ENCODE measurements at places on chromosomes 12 and 14.

DNA sequence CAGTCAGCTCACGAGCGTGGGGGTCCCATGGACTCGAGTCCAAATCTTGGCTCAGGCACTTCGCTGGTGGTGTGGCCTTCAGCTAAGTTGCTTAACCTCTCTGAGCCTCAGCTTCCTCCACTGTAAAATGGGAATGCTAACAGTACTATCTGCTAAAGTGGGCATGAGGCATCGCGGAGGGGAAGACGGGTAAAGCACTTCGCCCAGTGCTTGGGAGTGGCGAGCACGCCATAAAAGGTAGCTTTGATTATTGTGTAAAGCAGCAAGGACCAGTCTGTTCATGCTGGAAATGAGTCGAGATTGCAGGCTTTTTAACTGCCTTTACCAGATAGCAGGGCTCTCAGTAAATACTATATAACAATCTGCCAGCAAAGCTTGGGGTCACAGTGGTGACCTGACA lies 24.5 kb downstream of the HRK start:
- DNase-seq = no peak

- DNase-seq = no peak
These were observed 140.0 kb downstream of the DAD1 start for GRCh38 chr14:22448905-22449599.

DNA sequence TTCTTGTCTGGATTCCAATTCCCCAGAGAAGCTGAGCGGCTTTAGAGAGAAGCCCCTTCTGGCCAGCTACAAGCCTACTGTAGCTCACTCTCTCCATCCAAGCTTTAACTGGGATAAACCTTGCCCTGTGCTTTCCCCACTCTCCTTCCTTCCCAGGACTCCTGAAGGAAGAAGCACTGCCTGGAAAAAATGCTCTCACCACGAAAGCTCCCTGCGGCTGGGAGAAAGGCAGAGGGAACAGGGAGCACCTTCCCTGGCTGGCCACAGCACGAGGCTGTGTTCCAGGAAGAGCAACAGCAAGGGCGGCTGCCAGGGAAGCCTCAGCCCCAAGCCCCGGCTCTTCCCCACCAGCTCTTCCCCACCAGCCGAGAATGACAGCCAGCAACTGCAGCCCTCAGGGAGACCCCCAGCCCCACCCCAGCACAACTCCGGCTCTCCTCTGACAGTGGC lies 40.8 kb upstream of the PNMA1 start:
- DNase-seq = no peak

GRCh38 chr12:9740106-9740750 lies 7.3 kb upstream of the CLECL1 start:
- DNase-seq = no peak

GRCh38 chr12:11688379-11688778 lies 38.9 kb downstream of the ETV6 start:
- DNase-seq = no peak

DNA sequence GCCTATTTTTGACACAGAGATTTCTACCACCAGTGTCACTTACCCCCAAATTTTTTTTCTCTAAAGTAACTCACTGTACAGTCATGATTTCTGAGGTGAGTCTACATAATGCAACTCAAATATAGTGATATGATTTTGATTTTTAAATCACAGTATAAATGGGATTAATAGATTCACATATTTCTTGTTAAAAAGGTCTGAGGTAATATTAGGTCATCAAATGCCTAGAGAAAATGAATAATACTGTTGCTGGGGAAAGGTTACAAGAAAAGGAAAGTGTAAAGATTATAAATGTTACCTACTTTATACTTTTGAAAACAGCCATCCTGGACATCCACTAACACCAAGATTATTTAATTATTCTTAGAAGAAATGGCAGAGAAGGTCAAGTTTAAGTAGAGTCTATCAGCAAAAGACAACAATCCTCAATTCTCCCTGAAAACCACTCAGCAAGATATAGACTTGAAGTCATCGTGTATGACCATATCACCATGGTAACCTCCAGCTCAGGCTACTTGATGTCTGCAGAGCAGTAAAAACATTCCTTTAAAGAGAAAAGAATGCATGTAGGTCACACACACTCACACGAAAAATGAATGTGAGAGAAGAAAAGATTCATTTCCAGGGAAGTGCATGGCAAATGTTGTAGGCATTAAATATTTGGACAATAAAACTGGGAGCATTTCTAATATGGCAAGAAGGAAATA lies 58.7 kb downstream of the CCDC59 start:
- no peak for DNase-seq

- DNase-seq = no peak
These were observed 20.4 kb upstream of the RNF212B start for GRCh38 chr14:23217032-23218020.

DNA sequence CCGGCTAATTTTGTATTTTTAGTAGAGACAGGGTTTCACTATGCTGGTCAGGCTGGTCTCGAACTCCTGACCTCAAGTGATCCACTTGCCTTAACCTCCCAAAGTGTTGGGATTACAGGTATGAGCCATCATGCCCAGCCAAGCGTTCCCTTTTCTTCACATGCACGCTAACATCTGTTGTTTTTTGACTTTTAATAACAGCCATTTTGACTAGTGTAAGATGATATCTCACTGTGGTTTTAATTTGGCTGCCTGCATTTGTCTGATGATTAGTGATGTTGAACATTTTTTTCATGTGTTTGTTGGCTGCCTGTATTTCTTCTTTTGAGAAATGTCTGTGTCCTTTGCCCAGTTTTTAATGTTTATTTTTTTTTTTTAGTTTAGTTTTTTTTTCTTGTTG lies 10.2 kb upstream of the YARS2 start:
- DNase-seq = no peak

DNA sequence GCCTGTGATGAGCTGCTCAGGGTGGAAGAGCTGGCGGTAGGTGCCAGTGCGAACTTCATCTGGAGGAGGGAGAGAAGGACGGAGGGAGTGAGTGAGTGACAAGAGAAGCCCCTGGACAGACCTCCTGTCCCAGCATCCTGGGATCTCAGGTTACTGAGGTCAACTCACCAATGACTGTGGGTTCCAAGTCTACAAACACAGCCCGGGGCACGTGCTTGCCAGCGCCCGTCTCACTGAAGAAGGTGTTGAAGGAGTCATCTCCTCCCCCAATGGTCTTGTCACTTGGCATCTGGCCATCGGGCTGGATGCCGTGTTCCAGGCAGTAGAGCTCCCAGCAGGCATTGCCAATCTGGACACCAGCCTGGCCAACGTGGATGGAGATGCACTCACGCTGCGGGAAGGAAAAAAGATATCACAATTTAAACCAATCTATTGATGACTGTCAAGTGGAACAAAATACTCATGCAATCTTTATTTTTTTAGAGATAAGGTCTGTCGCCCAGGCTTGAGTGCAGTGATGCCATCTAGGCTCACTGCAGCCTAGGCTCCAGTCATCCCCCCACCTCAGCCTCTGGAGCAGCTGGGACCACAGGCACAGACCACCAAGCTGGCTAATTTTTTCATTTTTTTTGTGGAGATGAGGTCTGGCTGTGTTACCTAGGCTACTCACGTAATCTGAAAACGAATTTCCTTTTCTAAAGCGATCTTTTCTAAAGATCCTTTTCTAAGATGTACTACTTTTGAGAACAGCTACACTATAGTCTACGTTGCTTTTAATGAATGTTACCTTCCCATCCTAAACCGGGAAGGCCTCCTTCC lies 1.7 kb downstream of the TUBA1B start:
- DNase-seq = no peak

- DNase-seq = no peak
These were observed 3.5 kb upstream of the ASB8 start for GRCh38 chr12:48160807-48161206.

DNA sequence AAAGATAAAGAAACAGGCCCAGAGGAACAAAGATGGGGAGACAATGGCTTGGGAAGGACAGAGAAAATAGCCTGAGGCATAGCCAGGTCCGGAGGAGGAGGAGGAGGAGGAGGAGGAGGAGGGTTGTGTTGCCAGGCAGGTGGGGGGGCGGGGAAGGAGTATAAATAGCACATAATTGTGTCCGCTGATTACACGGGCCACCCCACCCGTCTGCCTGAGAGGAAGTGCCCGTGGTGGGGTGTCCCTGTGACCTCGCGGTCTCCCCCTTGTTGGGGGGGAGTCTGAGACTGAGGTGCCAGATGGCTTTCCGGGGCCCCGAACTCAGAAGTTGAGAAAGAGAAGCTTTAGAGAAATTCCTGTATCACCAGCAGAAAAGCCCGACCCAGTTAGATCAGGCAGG lies 1.9 kb upstream of the SP7 start:
- no peak for DNase-seq

DNA sequence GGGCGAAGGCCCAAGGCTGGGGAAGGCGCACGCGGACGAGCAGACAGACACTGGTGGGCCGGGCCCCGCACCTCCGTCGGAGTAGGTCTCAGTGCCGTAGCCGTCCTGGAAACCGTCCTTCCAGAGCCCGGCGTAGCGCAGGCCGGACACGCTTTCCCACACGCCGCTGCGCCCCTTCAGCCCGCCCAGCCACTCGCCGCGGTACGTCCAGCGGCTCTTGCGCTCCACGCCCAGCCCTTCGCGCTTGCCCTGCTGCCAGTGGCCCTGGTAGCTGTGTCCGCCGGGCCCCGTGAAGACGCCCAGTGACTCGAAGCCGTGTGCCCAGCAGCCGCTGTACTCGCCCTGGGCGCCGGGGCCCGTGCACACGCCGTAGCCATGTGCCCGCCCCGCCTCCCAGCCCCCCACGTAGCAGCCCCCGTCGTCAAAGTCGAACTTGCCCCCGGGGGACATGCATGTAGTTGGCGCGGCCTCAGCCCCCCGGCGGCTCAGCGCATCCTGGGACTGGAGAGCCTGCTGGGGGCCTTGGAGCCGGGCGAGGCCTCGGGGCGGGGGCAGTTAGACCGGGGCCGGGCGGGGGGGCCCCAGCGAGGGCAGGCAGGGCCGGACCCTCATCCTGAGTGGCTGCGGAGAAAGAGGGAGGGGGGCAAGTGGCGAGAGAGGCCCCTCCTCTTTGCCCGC lies 1.4 kb downstream of the JPH4 start:
- no peak for DNase-seq

GRCh38 chr12:114245555-114245954 lies 160.4 kb downstream of the TBX5 start:
- no peak for DNase-seq

- no peak for DNase-seq
These were observed 127.6 kb upstream of the GSC start for GRCh38 chr14:94897561-94897960.

- no peak for DNase-seq
These were observed 153.2 kb upstream of the ABCD2 start for GRCh38 chr12:39772821-39773259.

GRCh38 chr14:76375947-76376404 lies at the start of gene ESRRB:
TSS of gene ESRRB (plus strand) at chr14:76376137. CDS start at chr14:76376402, 265 bp downstream.
- DNase-seq = peak; percentile 58

DNA sequence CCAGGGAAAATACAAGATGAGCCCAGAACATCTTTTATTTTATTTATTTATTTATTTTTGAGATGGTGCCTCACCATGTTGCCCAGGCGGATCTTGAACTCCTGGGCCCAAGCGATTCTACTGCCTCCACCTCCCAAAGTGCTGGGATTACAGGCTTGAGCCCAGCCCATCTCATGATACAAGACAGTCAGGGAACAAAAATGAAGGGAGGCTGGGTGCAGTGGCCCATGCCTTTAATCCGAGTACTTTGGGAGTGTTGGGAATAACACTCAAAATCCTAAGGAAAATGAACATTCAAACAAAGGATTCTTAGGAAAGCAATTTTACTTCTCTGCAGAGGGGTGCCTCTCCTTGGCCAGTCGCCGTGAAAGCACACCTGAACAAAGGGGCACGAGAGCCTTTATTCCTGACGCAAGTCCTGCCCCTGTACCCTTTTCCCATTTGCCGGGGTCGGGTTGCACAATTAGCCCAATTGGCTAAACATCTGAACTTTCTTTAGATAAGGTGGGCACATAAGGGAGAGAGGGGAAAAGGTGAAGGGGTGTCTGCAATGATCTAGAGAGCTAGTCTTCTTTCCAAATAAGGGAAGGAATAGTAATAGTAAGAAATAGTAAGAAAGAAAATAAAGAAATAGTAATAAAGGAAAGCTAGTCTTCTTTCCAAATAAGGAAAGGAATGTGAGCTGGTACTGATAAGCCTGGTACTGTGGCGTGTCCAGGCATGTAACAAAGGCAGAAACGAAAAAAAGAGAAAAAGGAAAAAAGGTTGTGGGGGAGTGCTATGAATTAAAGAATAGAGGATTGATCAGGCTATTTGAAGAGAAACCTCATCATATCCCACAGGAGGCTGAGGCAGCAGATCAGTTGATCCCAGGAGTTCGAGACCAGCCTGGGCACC lies 13.4 kb downstream of the NCAPD2 start:
- no peak for DNase-seq

- no peak for DNase-seq
These were observed 38.6 kb downstream of the DLK1 start for GRCh38 chr14:100765296-100765695.

- DNase-seq = no peak
These were observed 211.8 kb downstream of the NEDD1 start for GRCh38 chr12:97118796-97119375.

DNA sequence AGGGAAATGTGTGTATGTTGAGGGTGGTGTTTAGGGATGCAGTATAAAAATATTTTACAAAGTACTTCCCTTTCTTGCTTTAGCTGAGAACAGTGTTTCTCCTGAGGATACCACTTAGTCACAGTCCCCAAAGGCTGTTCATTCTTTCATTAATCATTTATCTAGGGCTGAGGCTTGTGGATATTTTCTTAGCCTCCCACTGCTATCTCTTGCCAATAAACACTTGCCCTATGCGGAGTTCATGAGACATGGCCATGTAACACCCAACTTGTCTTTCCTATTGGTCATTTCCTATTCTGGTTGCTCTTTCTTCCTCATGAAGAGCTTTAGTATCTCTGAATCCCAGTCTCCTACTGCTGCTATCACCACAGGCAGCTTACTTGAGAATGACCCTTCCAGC lies 75.1 kb downstream of the ETNK1 start:
- DNase-seq = no peak

DNA sequence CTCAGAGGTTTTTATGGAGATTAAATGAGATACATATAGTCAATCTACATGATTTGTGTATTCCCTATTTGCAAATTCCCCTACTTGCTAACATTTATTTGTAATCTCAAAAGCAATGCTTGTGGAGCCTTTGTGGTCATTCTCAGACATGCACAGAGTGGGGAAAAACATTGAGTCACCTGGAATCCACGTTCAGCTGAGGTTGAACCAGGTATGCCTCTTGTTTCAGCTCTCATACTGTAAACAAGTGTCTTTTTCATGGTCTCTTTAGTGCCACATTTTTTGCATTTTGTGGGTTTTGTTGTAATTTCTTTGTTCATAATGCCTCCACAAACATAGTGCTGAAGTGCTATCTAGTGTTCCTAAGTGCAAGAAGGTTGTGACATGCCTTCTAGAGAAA lies 181.9 kb downstream of the BCAT1 start:
- DNase-seq = no peak

DNA sequence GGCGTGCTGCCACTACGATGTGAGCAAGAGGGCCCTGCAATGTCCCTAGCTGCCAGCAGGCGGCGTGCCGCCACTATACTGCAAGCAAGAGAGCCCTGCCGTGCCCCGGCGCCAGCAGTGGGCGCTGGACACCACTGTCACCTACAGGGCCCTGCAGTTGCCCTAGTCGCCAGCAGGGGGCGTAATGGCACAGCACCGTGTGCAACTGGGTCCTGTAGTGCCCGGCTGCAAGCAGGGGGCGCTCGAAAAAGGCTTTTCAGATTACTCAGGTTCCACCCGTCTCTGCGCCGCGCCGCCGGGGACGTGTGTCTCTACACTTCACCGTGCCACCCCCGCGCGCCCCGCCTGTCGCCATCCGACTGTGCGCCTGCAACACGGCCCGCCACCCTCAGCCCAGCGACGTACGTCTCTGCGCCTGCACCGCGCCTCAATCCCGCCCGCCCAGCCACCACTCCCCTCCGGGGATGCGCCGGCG lies 1356.9 kb downstream of the TMEM121 start:
- no peak for DNase-seq

All from SK-N-MC (cell line).